ENCODE measurements at places on chromosomes 5 and 9. TPM values are rescaled to one million over a fixed set of nuclear protein-coding genes. Genes with fewer than 3 reads are reported as not detected.

DNA sequence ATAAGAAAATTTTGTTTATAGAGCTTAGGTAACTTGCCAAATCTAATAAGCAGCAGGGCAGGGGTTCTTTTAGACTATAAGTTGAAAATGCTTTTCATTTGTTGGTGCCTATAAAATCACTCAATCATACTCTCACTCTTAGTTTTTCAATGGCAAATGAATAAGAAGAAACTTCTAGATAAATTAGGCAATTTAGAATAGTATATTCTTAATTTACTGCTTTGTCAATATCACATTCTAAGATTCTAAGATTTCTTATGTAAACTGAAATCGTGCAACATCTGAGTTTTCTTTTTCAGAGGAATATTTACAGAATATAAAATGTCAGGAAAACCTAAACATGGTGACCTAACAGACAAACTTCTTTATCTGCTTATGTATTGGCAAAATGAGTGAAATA, 849.0 kb downstream of the DTWD2 start:
- no peak for DNase-seq

- no peak for DNase-seq
Measured at GRCh38 chr5:177316005-177316404, 4.3 kb upstream of the MXD3 start.

GRCh38 chr9:16150501-16150900, 597.7 kb downstream of the CCDC171 start:
- DNase-seq, result no peak

DNA sequence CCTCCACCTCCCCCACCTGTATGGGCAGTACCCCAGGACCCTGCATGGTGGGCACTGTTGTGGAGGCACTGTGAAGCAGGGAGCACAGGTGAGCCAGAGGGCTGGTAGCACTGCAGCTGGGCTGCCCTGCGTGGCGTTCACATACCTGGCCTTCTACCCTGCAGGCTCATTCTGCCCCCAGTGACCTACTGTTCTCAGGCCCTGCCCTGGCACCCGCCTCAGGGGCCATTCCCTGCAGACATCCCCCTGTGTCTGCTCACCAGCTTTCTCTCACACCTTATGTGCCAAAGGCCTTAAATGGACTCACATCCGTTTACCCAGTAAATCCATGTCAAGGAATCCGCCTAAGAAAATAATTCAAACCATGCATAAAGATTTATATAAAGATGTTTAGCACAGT, 196.5 kb downstream of the CRB2 start:
- no peak for DNase-seq

GRCh38 chr9:83476513-83476912, 61.7 kb downstream of the FRMD3 start:
- DNase-seq, result no peak

- no peak for DNase-seq
Measured at GRCh38 chr5:74575741-74576538, 64.6 kb downstream of the ENC1 start.

GRCh38 chr5:158995694-158996173, 104.0 kb downstream of the EBF1 start:
- no peak for DNase-seq

DNA sequence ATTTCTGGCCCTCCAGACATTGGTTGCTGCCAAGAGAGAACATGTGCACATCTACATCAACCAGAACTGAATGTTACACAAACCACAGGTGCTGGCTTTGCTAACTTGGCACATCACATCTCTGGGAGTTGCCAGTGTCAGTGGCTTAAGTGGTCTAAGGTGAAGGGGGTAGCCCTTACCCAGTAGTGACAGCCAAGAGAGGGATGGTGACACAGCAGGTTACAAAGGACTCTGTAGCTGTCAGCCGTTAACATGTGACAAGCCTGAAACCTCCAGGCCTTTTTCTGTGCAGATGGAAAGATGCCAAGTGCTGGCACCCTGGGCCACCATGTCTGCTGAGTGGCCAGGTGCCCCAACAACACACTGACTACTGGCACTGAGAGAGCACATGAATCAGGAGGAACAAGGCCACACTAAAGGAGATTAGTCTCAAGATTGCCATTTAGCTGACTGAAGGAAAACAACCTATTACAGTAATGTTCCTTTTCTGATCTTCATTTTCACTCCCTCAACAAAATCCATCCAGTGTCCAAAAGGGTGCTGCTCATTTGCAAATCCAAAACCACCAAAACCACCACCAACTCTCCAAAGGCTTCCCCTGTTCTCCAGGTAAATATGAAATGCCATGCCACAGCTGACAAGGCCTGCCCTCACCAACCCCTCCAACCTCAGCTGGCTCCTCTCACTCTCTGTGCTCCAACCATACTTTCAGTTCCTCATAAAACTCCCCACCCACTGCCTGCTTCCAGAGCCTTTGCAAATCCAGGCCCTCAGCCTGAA, 20.2 kb downstream of the SIL1 start:
- DNase-seq, result no peak

- DNase-seq, result no peak
Measured at GRCh38 chr5:157263496-157264090, 2.3 kb upstream of the CYFIP2 start.

GRCh38 chr5:113735751-113736150, 222.3 kb downstream of the YTHDC2 start:
- DNase-seq, result no peak

SOWAHA gene
- total RNA-seq, result 2.5 TPM

- DNase-seq, result no peak
Measured at GRCh38 chr9:19117039-19117716, 10.1 kb downstream of the PLIN2 start.

IRX2 gene
- 0.13 TPM for total RNA-seq

DNA sequence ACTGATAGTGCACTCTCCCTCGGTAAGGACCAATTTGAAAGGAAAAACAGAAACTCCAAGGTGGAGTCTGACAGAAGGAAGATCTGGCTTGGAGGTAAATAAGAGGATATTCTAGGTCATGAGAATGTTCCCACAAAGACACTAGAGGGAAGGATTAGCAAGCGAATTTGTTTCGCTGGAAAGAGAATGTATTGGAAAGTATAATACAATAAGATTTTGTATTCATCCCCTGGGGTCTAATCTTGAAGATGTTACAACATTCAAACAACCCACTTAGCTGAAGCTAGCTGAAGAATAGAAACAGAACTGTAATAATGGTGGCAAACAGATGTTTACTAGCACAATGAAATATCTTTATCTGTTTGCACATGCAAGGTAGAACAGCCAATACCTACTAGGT, 158.7 kb downstream of the GNAQ start:
- no peak for DNase-seq

- no peak for DNase-seq
Measured at GRCh38 chr9:117008876-117009275, 321.8 kb downstream of the TRIM32 start.

DNA sequence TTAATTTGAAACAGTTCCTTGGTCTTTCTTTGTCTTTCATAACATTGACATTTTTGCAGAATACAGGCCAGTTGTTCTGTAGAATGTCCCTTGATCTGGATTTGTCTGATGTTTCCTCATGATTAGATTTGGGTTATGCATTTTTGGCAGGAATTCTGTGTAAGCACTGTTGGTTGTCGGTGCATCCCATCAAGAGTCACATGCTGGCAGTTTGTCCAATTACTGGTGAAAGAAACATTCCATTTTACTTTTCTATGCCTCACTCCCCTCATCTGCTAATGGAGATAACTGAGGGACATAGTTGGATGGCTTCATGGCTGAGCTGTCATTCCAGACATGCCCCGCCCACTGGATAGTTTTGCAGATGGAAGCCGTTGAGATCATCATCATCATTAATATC, 7.6 kb upstream of the ZNF618 start:
- no peak for DNase-seq

SURF4 gene
- total RNA-seq, result 91.3 TPM

ANXA6 gene
- 211 TPM for total RNA-seq

ZFP37 gene
- 6.5 TPM for total RNA-seq

DNA sequence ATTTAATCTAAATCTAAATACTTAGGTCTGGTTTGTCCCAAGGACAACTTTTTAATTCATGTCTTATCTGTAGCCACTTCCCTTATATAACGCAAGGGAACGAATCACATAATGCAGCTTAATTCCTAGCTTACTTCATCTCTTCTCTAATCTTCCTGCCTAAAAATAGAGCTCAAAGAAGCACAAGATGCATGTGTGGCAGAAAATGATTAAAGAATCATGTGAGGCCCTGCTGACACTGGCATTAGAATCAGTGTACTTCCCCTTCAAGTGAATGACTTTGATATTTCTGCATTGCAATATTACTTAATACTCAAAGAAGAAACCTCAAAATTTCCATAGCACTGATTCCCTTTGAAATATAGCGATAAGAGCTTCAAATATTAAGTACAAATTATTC, 317.9 kb upstream of the FTMT start:
- no peak for DNase-seq

GRCh38 chr5:169272111-169272510, 28.8 kb downstream of the SLIT3 start:
- no peak for DNase-seq

DNA sequence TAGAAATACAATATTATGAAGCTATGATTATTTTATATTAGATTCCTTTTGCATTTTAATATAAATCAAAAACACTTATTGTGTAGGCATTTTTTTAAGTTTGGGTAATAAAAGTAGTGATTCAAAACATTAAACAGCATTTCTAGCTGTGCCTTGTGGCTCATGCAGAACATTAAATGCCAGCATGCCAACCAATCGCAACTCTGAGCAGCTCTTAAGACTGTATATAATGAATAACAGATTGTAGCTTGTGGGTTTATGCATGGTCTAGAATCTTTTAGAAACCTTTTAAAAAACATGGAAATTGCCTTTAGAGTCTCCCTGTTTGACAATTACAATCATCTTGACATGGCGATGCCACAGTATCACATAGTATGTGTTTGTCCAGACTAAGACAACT, 903.8 kb downstream of the EFNA5 start:
- no peak for DNase-seq

GLDC gene
- total RNA-seq, result 35.6 TPM

Measured in sciatic nerve (tissue), 2 donors.